ENCODE measurements at places on chromosomes 12 and 14.

DNA sequence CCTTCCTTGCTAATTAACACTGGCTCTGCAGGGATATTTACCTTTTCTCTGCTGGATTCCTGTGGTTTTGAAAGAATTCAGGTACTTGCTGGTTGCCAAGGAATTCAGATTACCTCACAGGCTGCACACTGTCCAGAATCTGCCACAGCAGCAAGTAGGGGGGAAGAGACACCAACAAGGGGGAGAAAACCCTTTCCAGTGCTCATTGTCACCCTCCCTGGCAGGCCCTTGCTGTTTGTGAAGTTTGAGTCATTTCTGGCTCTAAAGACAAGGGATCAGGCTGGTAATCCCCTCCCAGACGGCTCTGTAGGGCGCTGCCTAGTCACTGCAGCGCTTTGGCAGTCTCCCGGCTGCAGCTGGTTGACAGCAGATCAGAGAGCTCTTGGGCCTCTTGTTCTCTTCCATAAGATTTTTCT lies 50.8 kb downstream of the TTLL5 start:
- peak; percentile 84 for DNase-seq

GRCh38 chr12:53107122-53107521 lies 3.8 kb downstream of the SOAT2 start:
- no peak for DNase-seq

GRCh38 chr12:104275689-104276088 lies 27.9 kb upstream of the EID3 start:
- DNase-seq: no peak

DNA sequence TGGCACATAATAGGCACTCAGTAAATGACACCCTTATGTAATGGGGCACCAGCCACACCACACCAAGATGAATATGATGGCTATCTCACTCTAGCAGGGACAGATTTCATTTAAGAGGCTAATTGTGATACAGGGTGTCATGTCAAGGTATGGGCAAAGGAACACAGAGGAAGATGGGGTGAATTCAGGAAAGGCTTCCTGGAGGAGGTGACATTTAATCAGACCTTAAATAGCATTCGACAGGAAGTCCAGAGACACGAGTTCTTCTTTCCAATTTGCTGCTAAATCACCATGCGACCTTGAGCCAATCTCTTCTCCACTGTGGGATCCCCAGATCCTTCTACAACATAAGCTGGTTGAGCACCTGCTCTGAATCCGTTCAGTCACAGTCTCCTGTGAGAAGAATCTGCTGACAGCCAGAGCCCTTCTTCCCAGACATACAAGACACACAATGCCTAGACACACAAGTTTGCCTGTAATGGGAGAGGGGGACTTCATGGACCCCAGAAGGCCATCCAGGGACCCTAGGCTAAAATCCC lies 1.5 kb upstream of the DTX1 start:
- no peak for DNase-seq

GRCh38 chr12:131586269-131586668 lies 124.6 kb upstream of the SFSWAP start:
- DNase-seq: no peak

DNA sequence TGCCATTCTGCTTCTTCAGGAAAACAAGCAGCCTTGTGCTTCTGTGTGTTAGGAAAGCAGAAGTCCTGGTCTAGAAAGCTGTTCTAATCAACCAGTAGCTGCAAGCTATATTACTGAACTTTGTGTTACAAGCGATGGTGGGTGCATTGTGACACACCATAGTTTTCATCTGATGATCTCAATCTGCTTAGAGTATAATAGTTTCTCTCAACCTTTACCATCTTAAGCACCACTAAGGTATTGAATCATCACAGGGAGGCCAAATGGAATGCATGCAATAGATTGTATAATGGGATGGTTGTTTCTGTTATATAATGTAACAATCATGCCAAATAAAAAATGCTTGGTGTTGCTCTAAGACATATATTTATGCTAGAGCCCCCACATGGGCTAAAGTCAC lies 771.7 kb downstream of the NOVA1 start:
- no peak for DNase-seq

DNA sequence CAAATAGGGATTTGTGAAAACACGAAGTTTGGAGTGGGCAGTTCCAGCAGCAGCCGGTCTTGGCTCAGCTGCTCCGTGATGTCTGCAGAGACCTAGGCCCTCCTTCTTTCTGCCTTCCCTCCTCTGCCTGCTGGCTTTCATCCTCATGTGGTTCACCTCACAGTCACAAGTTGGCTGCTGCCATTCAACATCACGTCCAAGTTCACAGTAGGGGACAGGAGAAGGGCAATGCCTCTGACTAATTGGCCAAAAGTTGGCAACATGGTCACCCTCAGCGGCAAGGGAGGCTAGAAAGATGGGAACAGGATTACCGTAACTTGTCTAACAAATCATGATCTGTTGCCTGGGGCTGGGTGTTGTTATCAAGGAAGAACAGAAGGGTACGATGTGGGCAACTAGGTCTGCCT lies 7.8 kb upstream of the CACNA2D4 start:
- DNase-seq: no peak

GRCh38 chr12:100671396-100672074 lies 98.1 kb downstream of the GAS2L3 start:
- no peak for DNase-seq

- DNase-seq: no peak
These were observed 42.9 kb downstream of the WDR89 start for GRCh38 chr14:63598807-63599206.

DNA sequence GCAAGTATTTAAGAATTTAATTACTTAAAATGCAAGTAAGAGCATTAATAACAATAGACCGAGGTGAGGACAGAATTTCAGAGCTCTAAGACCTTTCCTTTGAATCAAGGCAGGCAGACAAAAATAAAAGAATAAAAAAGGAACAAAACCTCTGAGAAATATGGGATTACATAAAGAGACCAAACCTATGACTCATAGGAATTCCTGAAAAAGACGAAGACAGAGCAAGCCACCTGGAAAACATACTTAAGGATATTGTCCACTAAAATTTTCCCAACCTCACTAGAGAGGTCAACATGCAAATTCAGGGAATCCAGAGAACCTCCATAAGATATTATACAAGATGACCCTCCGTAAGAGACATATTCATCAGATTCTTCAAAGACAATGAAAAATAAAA lies 325.1 kb downstream of the AEBP2 start:
- no peak for DNase-seq

DNA sequence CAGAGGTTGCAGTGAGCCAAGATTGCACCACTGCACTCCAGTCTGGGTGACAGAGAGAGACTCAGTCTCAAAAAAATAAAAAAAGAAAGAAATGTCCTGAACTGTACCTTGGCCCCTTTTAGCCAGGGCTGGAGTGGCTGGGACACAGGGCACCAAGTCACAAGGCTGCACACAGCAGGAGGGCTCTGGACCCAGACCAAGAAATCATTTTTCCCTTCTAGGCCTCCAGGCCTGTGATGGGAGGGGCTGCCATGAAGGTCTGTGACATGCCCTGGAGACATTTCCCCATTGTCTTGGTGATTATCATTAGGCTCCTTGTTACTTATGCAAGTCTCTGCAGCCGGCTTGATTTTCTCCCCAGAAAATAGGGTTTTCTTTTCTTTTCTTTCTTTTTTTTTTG lies 5.1 kb upstream of the ACOT6 start:
- DNase-seq: no peak

DNA sequence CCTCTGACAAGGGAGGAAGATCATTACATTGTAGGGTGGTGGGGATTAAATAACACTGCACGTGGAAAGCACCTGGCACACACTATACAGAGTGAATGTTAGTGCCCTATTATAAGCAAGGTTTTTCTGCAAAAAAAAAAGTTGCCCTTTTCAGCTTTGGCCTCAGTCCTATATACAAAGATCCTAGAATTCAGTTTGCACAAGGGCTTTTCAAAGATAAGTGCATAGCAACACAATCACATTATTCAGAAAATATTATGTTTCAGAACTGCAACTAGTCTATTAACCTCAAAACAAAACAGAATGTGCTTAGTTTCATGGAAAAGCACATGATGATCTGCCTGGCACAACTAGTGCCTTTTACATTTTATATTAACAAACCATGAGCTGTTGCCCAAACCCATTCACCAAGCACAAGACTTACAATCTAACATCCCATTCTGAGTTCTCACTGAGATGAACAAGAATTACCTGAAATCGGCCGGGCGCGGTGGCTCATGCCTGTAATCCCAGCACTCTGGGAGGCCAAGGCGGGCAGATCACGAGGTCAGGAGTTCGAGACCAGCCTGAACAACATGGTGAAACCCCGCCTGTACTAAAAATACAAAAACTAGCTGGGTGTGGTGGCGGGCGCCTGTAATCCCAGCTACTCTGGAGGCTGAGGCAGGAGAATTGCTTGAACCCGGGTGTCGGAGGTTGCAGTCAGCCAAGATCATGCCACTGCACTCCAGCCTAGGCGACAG lies 1.8 kb downstream of the TM7SF3 start:
- no peak for DNase-seq

DNA sequence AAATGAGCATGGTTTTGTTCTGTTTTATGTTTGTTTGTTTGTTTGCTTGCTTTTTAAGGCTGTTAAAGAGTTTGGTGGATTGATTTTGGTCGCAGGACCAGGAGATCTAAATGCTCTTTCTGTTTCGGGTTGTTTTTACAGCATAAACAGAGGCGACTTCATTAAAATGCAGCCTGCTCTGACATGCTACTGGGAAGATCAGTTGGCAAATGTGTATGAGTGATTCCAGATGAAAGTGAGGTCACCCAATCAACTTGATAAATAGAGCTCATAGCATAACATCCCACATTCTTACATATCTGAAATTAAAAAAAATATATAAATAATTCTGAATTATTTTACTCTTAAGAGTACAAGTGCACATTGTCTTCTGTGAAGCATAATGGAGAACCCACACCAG lies 947.7 kb downstream of the GALC start:
- DNase-seq: no peak

GRCh38 chr12:1635301-1636095 lies 6.5 kb downstream of the WNT5B start:
- DNase-seq: no peak

- DNase-seq: peak; percentile 17
These were observed 75.5 kb upstream of the DCD start for GRCh38 chr12:54723379-54724256.

GRCh38 chr12:64729909-64730587 lies 29.2 kb downstream of the GNS start:
- peak; percentile 28 for DNase-seq

DNA sequence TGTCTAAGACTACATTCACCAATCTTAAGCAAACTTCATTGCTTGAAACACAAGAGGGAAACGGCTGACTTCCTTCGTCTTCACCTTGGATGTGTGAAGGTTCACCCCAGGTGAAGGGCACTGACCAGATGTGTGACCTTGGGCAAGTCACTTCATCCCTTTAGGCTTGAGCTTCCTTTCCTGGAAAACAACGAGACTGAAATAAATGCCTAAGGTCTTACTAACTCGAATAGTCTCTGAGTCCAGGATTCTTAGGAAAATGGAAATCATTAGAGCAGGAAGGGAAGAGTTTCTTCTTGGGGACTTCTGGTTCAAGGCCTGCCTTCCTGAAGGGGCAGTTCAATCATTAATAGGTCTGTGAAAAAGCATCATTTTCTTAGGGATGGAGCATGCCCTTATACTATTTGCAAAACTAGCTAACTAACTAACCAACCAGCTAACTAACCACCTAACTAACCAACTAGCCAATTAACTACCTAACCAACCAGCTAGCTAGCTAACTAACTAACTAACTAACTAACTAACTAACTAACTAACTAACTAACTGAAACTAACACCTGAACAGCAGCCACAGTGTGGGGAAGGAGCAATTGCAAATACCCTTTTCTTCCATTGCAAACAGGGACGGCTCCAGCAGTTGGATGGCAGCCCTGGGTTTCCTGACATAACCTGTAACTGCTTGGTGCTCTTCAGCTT lies 31.5 kb upstream of the EMP1 start:
- no peak for DNase-seq

GRCh38 chr12:65517656-65518210 lies 239.2 kb downstream of the MSRB3 start:
- no peak for DNase-seq

- DNase-seq: no peak
These were observed 793.7 kb downstream of the RPS29 start for GRCh38 chr14:48792376-48793024.

GRCh38 chr12:131132118-131132892 lies 178.6 kb downstream of the ADGRD1 start:
- DNase-seq: peak; percentile 17

DNA sequence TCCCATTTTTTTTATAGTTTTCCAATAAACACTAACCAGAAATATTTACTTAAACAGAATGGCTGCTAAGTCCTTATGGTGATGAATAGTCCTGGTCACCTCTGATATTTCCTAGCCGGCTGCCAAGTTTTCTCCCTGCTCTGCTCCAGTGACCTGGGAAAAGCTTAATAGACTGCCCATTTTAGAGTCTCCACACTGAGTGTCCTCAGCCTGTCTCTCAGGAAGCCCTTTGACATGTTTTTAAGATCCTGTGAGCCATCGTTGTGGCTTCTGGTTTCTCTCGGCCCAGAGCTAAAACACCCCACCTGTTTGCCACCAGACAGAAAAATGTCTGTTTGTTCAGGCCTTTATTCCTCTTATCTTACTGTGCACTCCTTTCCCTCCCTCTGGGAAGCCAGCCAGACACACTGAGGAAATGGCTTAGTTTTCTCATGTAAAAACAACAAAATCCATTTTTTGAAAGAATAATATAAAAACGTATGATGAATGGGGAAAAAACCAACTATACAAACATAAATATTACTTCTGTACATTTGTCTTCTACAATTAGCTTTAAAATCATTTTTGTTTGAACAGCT lies 25.4 kb upstream of the ALDH2 start:
- DNase-seq: peak; percentile 27

DNA sequence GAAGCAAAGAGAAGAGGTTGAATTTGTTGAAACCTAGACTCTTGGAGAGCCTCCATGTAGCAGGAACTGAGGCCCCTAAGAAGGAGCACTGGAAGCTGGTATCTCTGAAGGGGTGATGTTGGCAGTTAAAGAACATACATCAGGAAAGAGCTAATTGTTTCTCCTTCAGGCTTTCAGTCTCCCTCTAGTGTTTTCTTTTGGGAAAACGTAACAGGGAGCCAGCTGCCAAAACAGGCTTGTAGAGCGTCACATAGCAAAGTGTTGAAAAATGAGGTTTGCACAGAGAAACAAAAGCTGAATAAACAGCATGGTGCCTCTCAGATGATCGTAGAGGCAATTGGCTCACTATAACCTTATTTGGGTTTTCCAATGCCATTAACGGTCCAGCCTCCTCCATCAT lies 46.9 kb upstream of the CAND1 start:
- DNase-seq: peak; percentile 18

GRCh38 chr12:122276242-122276641 lies 9.9 kb upstream of the VPS33A start:
- no peak for DNase-seq

DNA sequence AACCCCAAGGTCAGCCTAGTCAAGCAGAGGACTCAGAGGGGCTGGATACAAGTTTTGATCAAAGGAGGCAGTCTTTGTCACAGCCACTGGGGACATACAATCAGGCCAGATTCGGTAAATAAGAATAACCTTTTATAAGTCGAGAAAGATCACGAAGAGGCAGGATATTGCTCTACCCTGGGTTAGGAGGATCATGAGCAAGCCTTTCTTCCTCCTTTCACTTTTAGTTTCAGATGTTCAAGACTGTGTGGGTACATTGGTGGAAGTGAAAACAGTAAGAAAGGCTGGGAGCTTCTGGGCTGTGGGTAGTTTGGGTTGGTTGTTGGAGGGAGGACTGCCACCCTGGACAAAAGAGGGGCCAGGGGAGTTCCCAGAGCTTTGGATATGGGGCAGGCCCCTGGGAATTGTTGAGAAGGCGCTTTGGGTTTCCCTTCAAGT lies 127.7 kb downstream of the SNAPC1 start:
- no peak for DNase-seq
